Cardiac septum (tissue), 1 donor: ENCODE measurements at places on chromosomes 11 and 22. TPM values are rescaled to one million over a fixed set of nuclear protein-coding genes. Genes with fewer than 3 reads are reported as not detected.

FBLN1 gene
- 70.1 TPM for total RNA-seq

IRAG1 gene
- 6.4 TPM for total RNA-seq

SDHD gene
- 209 TPM for total RNA-seq

FOXRED2 gene
- total RNA-seq = 3.8 TPM

ZFTA gene
- total RNA-seq = 14.3 TPM

NKAPD1 gene
- total RNA-seq = 9.7 TPM
